ENCODE measurements at places on chromosomes 7 and 10.

DNA sequence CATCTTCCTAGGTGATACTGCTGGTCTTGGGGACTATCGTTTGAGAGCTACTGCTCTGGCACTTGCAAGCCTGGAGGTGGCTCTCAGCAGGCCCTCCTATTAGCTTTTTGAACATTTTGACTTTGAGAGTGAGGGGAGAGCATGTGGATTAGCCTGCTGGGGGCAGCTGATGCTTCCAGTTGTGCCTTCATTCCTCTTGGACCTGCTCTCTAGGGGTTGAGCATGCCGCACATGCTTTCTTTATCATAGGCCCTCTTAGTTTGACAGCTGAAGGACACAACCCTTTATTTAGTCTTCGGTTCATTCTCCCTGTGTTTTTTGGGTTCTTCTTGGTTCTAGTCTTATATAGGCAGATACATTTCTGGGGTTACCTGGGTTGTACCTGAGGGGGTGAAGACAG, 132.1 kb downstream of the GALNT17 start:
- DNase-seq: no peak

DNA sequence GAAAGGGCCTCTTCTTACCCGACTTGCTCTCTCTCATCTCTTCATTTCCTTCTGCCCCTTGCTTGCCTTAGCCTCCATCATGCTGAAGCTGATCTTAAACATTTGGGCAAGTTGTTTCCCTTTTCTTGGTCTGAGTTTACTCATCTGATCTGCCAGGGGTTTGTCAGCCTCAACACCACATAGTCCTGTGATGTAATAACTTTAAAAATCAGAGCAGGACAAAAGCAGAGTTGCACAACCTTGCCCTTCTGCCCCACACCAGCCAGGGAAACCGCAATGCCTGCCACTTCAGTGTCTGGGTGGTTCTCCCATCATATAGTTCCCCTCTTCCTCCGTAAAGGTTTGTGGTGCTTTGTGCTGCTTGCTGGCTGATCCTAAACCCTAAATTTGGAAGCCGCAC, 9.9 kb upstream of the LIPM start:
- no peak for DNase-seq

- no peak for DNase-seq
Measured at GRCh38 chr7:120995654-120996053, 7.1 kb downstream of the CPED1 start.

- DNase-seq: no peak
Measured at GRCh38 chr10:126283307-126283706, 105.0 kb downstream of the ADAM12 start.

GRCh38 chr10:43190775-43191174, 52.5 kb downstream of the CSGALNACT2 start:
- DNase-seq: no peak

DNA sequence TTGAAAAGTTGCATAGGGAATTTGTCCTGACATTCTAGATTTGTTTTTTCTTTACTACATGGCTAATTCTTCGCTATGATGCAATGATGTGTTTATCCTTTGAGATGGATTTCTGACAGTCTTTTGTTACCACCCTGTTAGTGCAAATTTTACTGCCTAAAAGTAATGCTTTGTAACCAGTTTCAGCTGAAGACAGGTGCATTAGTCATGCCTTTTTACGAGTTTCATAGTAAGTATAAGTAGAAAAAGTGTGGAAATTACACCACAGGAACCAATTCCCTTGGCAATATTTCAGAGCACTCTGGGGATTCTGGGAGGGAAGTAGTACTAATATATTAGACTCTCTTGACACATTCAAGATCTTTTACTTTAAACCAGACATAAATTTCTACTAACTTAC, 257.8 kb upstream of the DKK1 start:
- DNase-seq: no peak

DNA sequence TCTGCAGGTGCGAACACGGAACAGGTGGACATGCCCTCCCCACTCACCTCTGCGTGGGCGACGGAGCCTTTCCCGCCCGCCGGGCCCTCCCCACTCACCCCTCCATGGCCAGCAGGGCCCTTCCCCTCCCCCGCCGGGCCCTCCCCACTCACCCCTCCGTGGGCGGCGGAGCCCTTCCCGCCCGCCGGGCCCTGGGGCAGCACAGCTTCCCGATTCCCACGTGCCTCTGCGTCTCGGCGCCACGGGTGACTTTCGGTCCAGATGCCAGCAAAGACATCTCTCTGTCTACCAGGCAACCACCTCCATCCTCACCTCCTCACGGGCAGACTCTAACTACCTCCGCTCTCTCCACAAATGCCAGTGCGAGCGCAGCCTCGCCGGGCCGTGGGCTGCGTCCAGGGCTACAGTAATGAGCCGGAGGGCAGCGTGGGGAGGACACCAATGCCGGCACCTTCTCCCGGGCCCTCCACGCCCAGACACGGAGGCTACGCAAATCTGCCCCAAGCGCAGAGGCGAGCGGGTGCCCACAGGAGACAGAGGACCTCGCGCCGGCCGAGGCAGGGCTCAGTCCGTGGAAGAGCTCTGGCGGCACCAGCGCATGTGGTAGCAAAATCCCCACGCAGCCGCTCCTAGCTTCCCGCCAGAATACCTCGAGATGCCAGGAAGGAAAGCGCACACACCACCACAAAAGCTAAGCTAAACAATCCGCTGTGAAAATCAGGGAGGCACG, 21.8 kb downstream of the GPER1 start:
- DNase-seq: no peak

GRCh38 chr7:76149847-76150691, 51.6 kb upstream of the SRRM3 start:
- no peak for DNase-seq

DNA sequence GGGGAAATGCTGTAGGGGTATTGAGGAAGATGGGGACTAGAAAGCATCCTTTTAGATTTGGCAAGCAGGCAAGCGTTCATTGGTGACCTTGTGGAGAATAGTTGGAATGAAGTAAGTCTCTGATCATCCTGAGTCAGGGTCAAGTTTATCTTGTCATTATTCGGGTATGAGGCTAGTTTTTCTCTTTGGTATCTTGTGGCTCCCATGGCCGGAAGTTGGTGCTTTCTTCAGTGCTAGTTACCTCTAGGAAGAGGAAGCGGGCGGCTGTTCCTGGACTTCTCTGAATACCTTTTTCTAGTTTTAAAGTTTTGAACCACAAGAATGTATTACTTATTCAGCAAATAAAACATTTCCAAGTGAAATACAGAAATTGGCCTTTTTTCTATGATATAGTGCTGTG, 9.2 kb downstream of the CREM start:
- DNase-seq: no peak

GRCh38 chr7:82818171-82818570, 344.5 kb downstream of the PCLO start:
- DNase-seq: no peak

DNA sequence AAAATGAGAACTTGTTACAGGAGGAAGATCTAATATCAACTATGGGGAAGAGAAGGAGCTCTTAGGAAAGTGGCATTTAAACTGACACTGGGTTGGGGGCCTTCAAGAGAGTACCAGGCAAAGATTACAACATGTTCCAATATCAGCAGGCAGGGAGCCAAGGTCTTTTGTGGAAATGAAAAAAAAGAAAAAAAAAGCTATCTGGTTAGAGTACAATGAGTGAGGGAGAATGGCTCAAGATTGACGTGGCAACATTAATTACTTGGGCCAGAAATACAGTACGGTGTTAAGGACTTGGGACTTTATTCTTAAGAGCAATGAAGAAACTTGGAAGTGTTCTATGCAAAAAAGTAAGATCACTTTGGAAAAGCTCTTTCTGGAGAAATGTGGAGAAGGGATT, 132.3 kb upstream of the CDK1 start:
- no peak for DNase-seq

GRCh38 chr10:58585435-58585834, 72.8 kb downstream of the BICC1 start:
- DNase-seq: no peak

- DNase-seq: no peak
Measured at GRCh38 chr10:77392236-77392721, 245.3 kb downstream of the KCNMA1 start.

DNA sequence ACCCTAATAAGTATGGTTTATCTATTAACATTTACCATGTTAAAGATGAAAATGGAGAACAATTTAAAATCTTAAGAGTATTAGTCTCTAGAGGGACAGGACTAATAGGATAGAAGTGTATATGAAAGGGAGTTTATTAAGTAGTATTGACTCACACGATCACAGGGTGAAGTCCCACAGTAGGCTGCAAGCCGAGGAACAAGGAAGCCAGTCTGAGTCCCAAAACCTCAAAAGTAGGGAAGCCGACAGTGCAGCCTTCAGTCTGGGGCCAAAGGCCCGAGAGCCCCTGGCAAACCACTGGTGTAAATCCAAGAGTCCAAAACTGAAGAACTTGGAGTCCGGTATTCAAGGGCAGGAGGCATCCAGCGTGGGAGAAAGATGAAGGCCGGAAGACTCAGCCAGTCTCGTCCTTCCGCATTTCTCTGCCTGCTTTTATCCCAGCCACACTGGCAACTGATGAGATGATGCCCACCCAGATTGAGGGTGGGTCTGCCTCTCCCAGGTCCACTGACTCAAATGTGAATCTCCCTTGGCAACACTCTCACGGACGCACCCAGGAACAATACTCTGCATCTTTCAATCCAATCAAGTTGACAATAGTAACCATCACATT, 140.8 kb upstream of the FAM20C start:
- no peak for DNase-seq

DNA sequence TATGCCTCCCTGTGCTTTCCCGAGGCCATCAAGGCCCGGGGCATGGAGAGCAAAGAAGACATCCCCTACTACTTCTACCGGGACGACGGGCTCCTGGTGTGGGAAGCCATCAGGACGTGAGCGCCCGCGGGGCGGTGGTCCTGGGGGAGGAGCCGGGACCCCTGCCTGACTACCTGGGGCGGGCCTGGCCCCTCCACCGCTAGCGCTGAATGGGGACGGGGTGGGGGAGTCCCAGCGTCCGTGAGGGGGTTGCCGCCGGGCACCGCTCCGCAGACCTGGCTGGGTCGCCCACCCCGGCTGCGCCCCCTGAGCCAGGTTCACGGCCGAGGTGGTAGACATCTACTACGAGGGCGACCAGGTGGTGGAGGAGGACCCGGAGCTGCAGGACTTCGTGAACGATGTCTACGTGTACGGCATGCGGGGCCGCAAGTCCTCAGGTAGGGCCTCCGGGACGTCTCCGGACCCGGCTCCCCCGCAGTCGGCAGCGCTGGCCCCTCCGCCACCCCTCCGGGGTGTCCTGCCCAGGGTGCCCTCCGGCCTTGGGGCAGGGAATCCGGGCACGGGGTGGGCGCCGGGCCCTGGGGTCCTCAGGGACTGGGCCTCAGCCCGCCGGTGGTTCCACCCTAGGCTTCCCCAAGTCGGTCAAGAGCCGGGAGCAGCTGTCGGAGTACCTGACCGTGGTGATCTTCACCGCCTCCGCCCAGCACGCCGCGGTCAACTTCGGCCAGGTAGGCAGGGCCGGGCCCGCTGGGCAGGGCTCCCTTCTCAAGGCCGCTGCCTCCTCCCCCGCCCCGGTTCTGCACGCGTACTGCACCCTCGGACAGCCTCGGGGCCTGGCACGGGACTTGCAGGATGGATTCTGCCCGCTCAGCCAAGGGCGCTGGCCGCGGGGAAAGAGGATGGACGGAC, 69.3 kb downstream of the ALOX5 start:
- DNase-seq: no peak

DNA sequence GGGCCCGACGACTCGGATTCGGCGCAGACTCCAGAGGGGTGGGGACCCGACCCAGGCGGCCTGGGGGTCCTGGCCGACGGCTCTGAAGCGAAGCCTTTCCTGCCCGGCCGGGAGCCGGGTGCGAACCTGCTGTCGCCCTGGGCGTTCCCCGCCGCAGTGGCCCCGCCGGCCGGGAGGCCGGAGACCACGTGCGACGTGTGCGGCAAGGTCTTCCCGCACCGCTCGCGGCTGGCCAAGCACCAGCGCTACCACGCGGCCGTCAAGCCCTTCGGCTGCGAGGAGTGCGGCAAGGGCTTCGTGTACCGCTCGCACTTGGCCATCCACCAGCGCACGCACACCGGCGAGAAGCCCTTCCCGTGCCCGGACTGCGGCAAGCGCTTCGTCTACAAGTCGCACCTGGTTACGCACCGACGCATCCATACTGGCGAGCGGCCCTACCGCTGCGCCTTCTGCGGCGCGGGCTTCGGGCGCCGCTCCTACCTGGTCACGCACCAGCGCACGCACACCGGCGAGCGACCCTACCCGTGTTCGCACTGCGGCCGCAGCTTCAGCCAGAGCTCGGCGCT, 15.4 kb downstream of the ZNF316 start:
- DNase-seq: no peak

- DNase-seq: no peak
Measured at GRCh38 chr10:64206409-64206808, 685.2 kb downstream of the REEP3 start.

GRCh38 chr7:134852625-134853024, 73.2 kb downstream of the CALD1 start:
- DNase-seq: no peak

DNA sequence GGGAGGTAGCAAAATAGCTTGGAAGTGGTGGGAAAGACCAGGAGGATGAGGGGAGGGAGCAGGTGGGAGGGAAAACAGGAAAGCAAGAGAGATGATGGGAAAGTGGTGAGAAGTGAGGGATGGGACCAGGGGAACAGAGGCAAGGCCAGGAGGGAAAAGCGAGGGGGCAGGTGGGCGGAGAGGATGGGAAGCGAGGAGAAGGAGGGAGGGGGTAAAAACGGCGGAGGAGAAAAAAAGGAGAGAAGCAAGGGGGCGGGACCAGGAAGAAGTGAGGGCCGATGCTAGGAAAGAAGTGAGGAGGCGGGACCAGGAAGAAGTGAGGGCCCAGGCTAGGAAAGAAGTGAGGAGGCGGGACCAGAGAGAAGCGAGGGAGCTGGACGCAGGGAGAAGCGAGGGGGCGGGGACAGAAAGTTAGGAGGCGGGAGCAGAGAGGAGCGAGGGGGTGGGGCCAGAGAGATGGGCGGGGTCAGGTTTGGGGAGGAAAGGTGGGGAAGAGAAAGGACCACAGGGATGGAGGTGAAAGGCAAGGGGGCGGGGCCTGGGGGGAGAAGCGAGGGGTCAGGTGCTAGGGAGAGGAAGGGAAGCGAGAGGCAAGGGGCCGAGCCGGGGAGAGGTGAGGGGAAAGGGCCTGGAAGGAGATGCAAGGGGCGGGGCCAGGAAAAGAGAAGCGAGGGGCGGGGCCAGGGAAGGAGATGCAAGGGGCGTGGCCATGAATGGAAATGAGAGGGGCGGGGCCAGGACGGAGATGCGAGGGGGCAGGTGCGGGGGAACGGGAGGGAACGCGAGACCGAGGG, 984 bp downstream of the SMURF1 start:
- DNase-seq: peak; percentile 19

Data from SHP77 treated with DMSO at 0.1 percent for 48 hours (cell line).